Stimulated activated CD4-positive, alpha-beta T cell treated with anti-CD3 and anti-CD28 coated beads, Interleukin-15, amount 100 ng/mL, for 24 hours (primary cell): ENCODE measurements at places on chromosomes 1 and 21.
A peak's percentile ranks its signal among the peaks of the same experiment; 100 is the strongest.

GRCh38 chr1:75613916-75614315, 3.0 kb upstream of the SLC44A5 start:
- DNase-seq, result no peak

- DNase-seq, result no peak
Observed at GRCh38 chr1:212531796-212532195, 76.8 kb upstream of the ATF3 start.

GRCh38 chr1:237692255-237692654, 198.5 kb downstream of the ZP4 start:
- no peak for DNase-seq

- DNase-seq, result no peak
Observed at GRCh38 chr1:56149761-56150160, 429.6 kb downstream of the PLPP3 start.

DNA sequence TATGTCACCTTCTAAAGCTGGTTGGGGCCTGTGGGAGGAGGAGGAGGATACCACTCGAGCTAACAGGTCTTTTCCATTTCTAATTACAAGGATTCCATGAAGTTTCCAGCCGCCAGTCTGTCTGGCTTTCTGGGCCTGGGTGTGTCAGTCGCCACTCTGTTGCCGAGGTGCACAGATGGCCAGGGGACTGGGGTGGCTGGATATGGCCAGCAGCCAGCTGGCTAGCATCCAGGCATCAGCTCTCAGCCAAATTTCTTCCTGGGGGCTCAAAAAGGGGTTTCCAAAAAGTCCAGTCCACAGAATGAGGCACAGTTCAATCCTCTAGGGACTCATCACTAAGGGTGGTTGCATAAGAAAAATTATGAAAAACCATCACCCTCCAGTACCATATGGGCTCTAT, 32.4 kb downstream of the ITPKB start:
- no peak for DNase-seq

GRCh38 chr1:87958716-87959115, 630.0 kb downstream of the LMO4 start:
- DNase-seq, result no peak

- DNase-seq, result peak; percentile 24
Observed at GRCh38 chr1:173113015-173113741, 62.4 kb upstream of the TNFSF18 start.

GRCh38 chr1:82462366-82462765, 661.6 kb downstream of the ADGRL2 start:
- DNase-seq, result no peak

DNA sequence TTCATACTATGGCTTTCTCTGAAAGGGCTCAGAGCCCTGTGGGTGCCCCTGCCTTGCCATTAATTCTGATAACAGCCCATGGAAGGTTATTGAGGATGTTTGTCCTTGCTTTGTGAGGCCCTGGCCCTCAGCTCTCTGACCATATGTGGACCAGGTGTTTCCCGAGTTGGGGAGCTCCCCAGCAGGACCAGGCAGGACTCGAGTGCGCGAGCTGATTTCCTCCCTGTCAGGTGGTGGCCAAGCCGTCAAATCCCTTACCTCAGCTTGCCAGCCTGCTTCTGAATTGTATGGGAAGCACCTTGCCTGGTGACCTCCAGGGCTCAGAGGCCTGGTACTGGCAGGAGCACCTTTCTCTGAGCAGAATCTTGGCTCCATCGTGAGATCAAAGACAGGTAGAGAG, 17.9 kb upstream of the SDE2 start:
- no peak for DNase-seq

GRCh38 chr1:78178816-78179215, 133.1 kb downstream of the GIPC2 start:
- no peak for DNase-seq

DNA sequence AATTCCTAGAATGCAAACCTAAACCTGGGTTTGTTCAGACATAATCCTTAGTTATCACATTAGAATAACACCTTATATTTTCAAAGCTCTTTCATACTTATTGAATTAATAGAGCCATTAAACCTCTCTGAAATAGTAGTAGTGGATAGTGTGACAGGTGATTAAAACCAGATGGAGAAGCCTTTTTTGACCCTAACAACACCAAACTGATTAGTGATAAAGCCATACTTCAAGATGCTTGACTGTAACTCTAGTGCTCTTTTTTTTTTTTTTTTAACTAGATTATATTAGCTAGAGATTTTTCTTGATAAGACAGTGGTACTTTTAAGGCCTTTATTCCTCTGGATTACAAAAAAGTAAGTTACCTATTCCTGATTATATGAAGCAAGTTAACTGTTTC, 190.1 kb downstream of the ST6GALNAC3 start:
- DNase-seq, result no peak

GRCh38 chr1:35863881-35864625, 19.0 kb upstream of the AGO1 start:
- no peak for DNase-seq

DNA sequence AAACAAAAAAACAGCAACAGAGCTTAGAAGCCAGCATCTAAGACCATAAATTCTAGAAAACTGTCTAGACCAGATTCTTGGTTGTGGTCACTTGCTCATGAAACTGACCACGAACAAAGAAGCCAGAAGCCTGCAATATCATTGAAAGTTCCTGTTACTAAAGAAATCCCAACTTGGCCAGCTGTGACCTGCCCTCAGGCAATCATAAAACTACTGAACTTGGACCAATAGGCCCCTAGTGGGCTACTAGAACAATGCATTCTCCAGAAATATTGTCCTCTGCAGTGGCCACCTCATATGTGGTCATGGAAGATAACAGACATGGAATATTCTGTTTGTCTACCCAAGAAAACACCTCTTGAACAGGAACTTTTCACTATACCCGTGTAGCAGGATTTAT, 87.7 kb downstream of the SPATA17 start:
- DNase-seq, result no peak

DNA sequence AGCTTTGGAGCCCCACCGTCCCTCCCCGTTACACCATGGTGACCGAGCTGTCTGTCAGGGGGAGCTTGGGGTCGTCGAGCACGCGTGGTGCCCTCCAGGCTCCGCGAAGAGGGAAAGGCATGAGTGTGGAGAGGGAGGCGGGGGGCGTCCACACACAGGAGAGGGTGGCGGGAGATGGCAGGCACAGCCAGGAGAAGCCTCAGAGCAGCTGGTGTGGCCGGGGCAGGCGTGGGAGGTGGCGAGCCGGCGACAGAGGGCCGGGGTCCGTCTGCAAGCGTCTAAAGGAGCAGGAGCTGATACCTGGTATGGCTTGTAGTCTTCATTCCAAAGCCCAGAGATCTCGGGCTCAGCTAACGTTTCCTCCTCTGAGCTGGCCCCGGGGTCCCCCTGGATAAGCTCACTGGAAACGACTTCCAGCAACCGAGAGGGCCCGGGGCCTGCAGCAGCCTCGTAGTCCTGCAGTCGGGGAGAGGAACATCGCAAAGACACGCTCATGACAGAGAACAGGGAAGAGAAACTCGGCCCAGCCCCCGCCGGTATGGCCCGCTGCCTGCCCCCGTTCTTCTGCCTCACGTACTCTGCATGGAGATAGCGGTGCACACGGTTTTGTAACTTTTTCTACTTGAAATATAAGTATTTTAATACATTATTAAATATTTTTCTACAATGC, 37.4 kb downstream of the CFAP74 start:
- no peak for DNase-seq

- DNase-seq, result no peak
Observed at GRCh38 chr1:157798211-157798610, 21.3 kb upstream of the FCRL2 start.

DNA sequence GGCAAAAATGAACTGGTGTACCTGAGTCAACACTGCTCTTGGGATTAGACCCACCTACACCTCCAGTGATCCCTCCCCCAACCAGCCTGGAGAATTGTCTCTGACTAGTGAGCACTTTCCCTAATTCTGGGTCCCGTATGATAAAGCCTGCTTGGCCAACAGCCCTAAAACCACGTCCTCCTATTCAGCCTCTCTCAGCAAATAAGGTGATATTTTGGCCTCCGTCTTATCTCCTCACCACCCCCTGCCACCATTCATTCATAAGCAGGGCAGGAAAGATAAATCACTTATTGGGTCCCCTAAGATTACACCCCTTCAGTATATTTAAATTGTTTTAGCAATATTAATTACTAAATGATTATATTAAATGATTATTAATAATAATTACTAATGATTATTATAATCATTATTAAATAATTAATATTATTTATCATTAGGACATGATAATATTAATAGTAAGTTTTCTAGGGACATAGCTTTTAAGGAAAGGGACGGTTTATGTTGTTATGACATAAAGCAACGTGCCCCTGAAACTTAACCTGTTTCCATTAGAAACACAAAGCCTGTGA, 108.0 kb downstream of the DUSP10 start:
- DNase-seq, result no peak

DNA sequence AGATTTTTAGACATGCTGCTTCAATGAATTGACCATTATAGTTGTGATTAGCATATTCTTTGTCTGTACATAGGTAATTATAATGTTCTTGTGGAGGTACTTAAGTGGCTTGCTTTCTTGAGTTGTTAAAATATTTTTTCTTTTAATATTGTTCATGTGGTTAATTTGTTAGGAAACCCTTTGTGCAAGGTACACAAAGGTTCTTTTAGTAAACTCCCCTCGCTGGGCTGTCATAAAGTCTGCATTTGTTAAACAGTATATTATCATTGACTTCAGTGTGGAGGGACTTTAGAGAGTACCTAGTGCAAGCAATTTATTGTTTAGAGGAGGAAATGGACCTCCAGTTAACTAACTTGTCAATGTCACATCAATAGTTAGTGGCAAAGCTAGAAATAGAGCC, 52.5 kb downstream of the DISP1 start:
- DNase-seq, result no peak

DNA sequence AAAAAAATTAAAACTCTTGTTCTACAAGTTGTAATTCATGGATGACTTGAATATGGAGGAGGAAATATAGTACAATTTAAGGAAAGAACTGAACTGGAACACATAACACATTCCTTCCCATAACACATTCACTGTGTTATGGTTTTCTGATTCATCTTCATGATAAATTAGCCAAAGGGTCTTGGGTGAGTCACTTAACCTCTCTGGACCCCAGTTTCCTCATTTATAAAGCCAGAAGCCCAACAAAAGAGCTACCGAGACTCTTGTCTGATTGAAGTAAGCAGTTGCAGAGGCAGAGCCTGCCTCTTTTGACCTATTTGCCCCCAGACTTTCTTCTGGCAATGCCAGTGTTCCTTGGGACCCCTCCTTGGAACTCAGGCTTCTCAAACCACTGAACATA, 161.9 kb upstream of the KCTD3 start:
- no peak for DNase-seq

DNA sequence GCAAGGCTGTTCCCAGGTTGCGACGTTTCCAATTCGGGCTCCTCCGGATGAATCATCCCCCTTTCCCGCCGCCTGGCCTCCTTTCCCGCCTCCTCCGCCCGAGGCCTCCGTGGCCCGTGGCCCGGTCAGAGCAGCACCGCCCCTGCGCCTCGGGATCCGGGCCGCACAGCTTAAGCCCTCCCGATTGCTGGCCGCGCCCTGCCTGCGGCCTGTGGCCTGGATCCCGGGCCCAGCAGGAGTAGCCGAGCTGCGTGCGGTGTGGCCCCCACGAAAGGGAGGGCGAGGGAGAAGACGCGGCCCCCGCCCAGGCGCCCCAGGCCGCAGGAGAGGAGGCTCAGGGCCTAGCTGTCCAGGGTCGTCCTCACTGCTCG, 1.0 kb downstream of the TMEM200B start:
- peak; percentile 35 for DNase-seq

DNA sequence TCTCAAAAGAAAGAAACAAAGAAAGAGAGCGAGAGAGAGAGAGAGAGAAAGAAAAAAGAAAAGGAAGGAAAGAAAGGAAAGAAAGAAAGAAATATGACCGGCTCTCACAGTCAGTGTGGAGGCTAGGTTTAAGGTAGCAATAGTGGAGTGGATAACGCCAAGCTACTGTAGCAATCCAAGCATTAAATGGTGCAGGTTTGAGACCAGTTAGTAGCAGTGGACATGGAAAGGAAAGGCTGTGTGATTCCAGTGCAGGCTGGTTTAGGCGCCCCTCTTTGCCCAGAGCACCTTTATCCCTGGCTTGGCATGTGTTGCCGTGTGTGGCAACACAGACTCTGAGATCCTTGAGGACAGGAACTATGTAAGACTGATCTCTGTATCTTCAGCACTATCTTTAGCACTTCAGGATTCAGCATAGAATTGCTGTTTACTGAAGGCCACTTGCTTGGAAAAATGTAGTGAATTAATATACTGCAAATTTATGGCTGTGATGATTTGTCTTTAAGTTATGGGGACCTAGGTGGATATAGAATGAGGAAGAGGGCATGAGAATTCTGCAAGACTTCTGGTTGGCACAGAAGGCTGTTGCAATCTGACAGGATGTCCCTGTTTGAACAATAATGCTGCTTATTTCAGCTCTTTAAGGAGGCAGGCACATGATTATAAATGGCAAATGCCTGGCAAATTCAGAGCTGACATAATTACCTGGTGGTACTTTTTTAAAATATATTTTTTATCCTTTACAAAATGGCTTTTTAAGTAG, 10.8 kb upstream of the OSBPL9 start:
- DNase-seq, result no peak

- no peak for DNase-seq
Observed at GRCh38 chr1:206580438-206581113, 31.7 kb downstream of the EIF2D start.

DNA sequence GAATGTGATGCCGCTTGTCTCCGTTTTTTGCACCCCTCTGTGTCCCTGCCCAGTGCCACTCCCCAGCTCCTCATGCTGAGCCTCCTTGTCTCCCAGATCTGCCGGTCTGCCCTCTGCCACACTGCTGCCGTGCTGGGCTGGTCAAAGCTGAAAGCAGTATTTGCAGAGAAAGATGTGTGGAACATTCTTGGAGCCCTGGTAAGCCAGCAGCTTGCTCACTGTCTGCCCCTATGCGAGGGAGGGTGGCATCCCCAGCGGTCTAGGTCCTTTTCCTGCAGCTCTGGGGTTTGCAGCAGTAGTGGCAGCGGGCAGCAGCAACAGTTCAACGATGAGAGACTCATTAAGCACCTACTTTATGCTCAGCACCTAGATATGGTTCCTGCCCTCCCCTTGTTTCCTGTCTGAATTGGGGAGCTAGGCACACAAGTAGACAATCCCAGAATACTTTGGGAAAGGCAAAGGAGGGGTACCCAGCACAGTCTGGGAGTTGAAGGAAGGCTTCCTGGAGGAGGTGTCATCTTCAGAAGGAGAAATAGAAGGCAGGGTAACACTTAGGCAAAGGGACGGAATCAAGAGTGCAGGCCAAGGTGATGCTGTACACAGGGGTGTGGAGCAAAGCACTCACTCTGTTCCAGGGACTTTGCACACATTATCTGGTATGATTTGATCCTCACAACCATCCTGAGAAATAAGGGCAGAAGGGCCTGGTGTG, 63.1 kb downstream of the KIF21B start:
- DNase-seq, result no peak

- no peak for DNase-seq
Observed at GRCh38 chr1:151729157-151729965, 8.0 kb downstream of the RIIAD1 start.
